Glomerular endothelial cell (primary cell): ENCODE measurements at places on chromosomes 6 and 20. TPM values are rescaled to one million over a fixed set of nuclear protein-coding genes. Genes with fewer than 3 reads are reported as not detected.

The RFX6 gene
- total RNA-seq = not detected in 2 replicates

The CFAP206 gene
- total RNA-seq = 0.35 and 0.97 TPM in 2 replicates

The ARMH2 gene
- not detected in 2 replicates for total RNA-seq

The RPS6KA2 gene
- 102 and 249 TPM in 2 replicates for total RNA-seq

DNA sequence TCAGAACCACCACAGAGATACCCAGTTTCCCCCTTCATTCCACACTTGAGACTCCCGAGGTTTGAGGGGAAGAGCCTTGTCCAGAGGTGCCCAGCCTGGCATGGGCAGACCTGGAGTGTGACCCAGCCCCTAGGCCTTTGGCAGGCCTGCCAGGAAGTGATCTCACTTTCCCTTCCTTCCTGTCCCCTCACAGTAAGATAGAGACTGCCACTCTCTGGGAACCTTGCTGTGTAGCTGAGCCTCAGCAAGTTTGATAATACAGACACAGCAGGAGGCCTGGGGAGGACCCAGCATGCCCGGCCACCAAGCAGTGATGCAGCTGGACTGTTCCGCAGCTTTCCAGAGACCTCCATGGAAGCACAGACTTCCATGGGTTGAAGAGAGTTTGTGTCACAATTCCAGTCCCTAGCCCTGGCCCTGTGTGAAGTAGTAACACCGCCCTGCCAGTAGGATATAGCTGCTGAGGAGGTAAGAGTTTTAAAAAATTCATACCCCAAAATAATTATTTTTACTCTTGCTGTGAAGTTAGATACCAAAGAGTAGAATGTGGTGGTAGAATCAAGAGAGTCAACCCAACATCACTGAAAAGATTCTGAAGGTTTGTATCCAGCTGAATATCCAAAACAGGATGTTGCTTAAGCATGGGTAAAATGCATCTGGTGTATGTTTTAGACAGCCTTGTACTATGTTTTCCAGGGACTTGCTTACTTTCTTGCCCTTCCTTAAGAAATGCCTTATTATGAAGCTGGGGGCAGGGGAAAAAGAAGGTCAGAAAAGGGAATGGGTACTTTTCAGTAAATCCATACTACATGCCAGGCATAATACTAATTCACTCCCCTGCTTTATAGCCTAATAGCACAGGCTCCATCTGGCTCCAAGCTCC lies 16.3 kb downstream of the PKIG start:
- no peak for DNase-seq

DNA sequence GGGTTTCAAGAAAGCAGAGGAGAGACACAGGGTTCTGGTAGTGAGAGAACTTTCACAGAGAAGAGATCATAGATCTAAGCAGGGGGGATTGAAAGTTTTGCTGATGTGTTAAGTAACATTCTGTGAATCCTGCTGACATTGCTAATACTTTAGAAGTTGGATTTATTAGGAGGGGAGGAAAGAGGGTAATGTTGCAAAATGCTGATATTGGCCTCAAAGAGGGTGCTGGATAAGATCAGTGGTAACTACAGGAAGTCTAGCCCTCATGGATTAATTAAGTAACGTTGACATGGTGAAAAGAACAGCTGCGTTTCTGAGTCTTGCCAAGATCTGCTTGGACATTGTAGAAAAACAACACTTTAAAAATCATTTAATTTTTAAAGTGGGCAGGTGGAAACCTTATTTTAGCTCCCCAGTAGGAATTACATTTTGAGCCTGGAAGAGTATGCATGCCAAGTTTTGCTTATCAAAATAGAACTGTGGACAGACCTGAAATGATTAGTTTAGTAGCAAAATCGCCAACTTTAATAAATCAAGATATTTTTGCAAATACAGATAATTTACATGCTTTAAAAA lies 606.0 kb upstream of the HTR1E start:
- DNase-seq = no peak

DNA sequence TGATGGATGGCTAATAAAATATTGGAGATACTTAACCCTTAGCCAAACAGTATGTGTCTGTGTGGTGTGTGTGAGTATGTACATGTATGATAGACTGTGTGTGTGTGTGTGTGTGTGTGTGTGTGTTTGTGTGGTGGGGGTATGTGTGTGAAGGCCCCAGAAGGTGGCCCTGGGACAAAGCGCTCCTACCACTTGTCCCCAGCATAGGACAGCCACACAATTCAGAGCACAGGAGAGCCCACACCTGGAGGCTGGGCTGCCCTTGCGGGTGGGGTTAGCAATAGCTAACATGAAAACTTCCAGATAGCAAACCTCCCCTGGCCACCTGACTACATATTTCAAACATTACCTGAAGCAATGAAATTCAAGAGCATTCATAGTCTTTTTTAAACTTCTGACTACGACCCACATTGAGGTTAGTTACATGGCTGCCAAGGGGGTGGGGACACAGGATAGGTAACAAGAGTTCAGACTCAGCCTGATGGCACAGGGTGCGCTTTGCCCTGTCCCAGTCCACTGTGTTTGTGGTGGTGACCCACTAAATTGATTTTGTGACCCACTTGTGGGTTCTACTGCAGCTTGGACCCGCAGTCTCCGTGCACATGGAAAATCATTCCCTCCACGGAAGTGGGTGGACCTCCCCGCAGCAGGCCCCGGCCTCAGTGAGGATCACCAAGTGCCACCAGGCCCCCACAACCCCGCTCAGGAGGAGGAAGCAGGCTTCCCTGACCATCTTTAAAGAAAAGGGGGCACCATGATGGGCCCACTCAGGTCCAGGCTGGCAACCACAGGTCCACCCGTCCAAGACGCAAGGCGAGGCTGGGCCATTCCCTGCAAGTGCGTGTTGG lies 34.8 kb downstream of the ZC3H12D start:
- no peak for DNase-seq

GRCh38 chr6:154991207-154991606 lies 3.9 kb upstream of the TIAM2 start:
- DNase-seq = no peak

DNA sequence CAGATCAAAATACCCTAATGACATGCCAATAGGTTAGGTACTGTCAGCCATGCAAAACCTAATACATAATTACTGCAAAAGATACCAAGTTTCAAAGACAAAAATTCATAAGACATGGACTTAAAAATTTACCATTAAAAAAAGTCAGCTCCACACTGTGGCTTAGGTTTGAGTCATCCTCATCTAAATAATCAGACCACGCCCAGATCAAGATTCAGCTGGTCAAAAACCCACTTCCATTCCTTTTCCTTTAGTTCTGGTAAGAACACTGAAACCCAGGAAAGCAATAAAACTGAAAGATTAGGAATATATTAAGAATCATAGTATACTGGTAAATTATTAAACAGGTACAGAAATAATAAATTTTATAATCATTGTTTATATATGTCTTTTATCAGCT lies 81.0 kb upstream of the ASF1A start:
- DNase-seq = no peak

- DNase-seq = no peak
Observed at GRCh38 chr6:170201361-170201760, 89.5 kb downstream of the DLL1 start.

- no peak for DNase-seq
Observed at GRCh38 chr20:8602389-8603116, 466.3 kb upstream of the PLCB4 start.

DNA sequence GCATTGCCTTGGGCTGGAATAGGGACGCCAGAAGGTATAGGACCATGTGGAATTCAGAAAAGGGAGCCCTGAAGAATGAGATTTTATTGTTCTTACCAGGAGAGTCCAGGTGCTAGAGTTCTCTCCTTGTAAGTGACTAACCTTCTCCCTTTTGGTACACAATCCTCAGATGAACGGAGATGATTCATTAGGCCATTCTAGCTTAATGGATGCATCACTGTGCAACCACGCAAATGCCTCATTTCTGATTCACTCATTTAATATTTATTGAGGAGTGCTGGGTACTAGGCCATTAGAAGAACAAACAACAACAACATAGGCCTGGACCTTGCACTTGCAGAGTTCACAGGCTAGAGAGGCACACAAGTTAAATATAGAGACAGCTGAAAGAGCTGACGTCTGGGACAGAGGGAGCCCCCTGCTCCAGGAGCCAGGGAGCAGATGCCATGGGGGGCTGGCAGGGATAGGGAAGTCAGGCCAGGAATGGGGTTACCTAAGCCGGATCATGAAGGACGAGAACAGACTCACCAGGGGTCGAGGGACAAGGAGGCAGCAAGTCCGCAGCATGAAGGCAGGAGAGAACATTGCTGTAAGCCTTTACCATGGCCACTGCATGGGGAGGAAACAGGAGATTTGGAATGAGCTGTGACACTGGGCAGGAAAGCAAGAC lies 179.5 kb upstream of the AKAP12 start:
- DNase-seq = no peak

DNA sequence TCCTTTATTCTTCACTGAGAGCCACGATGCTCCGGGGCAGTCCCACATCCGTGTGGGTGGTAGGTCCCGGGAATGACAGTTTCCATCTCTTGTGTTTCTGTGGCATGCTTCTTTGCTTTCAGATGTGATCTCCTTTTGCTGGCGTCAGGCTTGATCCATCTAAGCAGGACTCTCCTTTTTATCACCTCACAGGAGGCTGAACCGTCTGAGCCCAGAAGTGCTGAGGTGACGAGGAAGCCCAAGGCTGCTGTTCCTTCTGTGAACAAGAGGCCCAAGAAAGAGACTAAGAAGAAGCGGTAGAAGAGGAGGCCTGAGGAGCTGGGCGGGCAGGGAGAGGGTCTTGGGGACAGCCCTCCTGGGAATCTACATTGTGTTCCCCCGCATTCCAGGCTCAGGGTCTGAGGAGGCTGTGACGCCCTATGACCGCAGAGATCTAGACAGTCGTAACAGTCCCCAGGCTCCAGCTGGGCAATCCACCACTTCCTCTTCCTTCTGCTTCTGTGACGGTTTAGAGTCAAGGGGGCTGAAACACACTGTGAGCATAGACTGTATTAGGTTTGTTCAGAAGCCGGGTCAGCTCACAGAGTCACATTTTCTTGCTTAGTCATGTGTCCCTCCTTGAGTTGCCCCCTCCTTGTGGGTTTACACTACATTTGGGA lies 26.8 kb downstream of the MANBAL start:
- DNase-seq = no peak

- no peak for DNase-seq
Observed at GRCh38 chr20:7496394-7496991, 443.8 kb downstream of the HAO1 start.

GRCh38 chr6:142851601-142852000 lies 93.4 kb downstream of the HIVEP2 start:
- no peak for DNase-seq

DNA sequence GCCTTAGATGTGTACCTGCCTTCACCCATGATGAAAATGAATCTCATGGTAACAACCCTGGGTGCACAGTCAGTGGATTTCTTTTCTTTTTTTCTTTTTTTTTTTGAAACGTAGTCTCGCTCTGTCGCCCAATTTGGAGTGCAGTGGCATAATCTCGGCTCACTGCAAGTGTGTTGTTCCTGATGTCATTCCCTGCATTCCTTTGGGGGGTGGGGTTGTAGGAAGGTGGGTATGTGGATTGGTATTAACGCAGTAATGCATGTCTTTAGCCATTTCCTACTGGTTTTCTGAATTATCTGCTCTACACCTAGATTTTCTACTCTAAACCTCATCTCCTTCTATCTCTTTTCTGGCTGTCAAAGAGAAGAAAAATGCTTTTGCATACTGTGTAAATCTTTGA lies 146.6 kb downstream of the RNF144B start:
- no peak for DNase-seq

DNA sequence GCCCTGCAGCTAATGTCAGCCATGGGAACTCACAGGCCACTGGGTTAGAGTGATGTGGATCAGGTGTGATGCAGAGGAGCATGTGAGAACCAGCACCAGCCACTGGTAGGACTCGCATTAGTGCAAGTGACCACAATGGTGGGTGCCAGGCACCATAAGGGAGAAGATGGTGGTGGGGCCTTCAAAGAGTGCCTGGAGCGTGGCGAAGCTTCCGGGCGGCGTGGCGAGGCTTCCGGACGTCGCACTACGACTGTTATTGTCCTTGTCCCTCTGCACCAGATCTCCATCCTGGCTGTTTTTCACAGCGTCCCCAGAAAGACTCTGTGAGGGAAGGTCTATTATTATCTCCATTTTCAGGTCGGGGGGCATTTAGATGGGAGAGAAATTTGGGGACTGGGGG lies 43.9 kb downstream of the C20orf203 start:
- DNase-seq = no peak

DNA sequence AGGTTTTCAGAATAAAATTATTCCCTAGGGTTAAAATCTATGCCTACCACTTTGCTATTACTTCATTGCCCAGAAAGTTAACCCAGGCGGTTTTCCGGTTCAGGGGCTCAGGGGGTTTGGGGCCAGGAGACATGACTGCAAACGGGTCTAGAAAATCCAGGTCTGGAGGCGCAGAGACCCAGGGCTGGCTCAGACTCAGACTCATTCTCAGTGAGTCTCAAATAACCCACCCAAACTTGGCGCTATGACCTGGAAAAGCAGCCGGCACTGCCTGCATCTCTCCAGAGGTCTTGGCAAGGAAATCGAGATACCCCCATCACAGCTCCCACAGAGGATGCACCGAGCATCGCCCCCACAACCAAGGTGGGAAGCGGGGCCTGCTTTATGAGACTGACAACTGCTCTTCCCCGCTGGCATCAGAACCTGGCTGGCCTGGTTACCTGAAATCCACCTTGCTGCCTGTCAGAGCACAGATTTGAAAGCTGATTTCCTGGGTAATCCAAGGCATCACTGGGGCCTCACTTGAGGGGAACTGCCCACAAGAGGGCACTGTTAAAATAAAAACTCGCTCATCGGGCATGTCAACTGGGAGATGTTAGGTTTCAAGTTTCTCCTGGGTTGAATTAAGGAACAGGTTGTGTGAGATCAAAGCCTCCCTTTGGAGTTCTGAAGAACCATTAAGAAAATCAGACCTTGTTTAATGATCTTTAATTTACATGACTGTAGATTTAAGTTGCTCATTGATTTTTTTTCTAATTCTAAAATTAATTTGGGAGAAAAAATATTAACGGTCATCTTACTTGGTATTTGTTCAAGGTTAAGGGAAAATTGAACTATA lies 55.1 kb downstream of the KIF16B start:
- no peak for DNase-seq

- DNase-seq = no peak
Observed at GRCh38 chr20:270517-270916, 13.0 kb downstream of the DEFB132 start.

DNA sequence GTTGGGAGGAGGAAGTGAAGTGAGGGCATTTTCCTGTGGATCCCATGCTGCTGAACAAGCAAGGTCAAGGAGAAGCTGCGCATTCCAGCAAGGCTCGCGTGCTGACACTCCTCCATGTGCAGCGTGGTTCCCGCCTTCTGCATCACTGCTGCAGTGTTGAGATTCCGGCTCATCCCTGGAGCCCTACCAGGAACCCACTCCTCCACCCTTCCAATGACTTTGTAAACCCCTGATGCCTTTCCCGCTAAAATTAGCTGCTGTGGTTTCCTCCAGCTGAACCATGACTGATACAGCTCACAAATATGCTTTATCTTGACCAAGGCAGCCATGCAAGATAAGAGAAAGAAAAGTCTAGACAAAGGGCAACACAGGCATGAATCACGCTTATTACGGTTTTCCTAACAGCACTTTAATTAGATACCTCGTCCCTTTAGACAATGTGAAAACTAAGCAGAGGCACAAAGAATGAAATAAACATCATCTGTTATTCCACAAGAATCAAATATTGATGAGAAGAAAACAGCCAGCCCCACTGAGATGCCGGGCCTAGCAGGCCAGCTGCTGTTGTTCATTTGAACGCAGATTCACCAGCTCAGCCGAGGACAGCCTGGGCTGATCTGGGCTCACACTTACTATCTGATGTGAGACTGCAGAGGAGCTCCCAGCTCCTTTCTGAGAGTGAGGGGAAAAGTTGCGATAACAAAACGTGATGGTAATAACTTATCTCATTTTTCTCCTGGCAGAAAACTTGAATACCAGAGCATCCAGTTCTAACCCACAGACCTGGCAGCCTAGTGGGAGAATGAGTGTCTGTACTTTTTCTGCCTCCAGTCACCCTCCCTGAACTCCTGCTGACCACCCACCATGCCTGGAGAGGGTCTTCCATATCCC lies 14.2 kb upstream of the BNIP5 start:
- peak; percentile 90 for DNase-seq
